CD4-positive, alpha-beta T cell treated with Interleukin-10 for 1 hour (primary cell): ENCODE measurements at places on chromosomes 5 and 9.

DNA sequence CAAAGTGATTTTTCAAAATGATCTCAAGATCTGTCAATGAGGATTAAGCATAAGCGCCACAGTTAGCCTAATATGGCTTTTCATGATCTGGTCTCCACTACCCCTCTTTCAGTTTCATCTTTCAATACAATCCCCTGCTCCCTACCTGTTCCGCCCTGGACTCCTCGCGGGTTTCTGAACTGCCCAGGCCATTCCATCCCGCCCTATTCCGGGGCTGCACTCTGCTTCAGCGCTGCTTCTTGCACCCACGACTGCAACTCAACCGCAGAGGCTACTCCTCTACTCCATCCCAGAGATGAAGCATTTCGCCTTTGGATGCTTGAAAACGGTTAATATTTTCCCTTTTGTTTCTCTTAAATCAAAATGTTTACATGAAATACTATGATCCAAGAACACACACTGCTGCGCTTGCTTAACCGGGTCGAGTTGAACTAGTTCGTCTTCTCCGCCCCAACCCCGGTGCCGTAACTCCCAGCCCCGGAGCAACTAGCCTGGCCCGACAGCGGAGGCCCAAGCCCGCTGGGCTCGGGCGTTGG lies 716 bp upstream of the OTULIN start:
- no peak for DNase-seq

- DNase-seq: peak; percentile 19
These were observed 341.8 kb downstream of the MAN2A1 start for GRCh38 chr5:110031402-110032140.

DNA sequence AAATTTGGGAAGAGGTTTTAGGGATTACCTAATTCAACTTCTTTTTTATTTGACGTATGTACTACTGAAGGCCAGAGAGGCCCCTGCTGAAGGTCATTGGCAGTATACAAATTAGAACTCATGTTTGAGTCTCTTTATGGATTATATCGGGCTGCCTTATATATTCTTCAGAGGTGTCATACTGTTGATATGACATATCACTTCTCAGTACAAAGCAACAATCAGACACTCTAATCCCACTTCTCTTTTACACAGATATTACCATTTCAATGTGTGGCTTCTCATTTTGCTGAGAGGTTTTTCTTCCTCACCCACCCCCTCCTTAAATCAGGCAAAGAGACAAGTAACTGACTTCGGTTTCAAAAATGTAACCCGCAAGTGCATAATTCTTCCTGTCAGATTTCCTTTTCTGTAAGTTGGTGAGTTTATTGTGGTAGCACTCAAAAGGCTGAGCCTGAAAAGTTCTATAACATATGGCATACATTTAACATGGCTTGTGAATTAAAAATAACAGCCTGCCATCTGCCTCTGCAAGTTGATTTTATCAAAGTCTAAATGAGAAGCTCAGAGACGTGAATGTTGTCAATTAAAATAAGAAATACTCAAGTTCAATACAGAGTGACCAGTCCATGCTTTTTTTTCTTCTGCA lies 163.6 kb upstream of the RORB start:
- DNase-seq: no peak

DNA sequence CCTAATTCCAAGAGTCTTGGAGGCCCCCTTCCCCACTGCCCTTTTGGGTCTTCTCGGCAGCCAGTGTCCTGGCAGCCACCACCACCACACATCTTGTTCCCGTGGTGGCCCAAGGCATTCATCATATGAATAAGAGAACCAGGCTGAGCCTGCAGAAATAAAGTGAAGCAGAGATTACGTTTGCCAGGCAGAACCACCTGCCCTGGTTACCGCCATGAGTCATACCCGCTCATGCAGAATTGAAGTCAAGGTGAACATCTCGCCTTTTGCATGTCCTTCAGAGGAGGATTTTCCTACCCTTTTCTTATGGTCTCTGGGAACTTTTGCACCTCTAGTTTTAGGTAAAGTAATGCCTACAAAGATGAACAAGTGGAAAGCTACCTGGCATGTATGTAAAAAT lies 119.5 kb upstream of the LMX1B start:
- DNase-seq: no peak

- DNase-seq: no peak
These were observed 188.8 kb downstream of the NXNL2 start for GRCh38 chr9:88723751-88724150.

DNA sequence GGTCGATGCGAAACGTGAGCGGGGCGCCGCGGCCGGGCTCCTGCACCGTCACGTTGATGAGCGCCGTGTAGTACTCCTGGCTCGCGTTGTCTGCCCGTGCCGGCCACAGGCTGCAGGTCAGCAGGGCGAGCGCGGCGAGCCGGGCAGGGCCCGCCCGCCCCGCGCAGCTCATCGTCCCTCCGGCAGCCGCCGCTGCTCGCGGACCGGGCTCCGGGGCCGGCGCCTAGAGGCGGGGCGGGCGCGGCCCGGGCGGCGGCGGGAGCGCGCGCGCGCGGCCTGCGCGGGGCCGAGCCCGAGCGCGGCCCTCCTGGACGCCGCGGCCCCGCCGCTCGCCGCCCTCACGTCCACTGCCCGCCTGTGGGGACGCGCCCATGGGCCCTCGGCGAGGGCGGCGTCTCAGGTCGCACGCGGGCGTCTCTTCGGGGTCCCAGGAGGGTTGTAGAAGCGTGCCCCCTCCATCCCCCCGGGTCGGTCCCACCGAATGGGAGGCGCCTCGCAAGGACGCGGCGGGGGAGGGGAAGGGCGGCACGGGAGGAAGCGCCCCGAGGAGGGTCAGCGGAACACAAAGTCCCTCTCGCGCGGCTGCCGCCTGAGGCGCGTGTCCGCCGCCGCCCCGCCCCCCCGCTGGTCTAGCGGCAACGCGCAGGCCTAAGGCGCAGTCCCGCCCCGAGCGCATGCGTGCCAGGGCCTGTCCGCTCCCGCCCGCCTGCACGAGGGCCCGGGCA lies at the start of gene RNF130:
RNF130 (minus strand) TSS at position 229 of the 725 bp plus-strand sequence; CDS start at position 172, 57 bp downstream.
- DNase-seq: peak; percentile 86
